Foreskin fibroblast (primary cell): ENCODE measurements at places on chromosomes 11 and 22.

GRCh38 chr11:1854949-1855885 lies 2.3 kb downstream of the LSP1 start:
- DNase-seq, result no peak

DNA sequence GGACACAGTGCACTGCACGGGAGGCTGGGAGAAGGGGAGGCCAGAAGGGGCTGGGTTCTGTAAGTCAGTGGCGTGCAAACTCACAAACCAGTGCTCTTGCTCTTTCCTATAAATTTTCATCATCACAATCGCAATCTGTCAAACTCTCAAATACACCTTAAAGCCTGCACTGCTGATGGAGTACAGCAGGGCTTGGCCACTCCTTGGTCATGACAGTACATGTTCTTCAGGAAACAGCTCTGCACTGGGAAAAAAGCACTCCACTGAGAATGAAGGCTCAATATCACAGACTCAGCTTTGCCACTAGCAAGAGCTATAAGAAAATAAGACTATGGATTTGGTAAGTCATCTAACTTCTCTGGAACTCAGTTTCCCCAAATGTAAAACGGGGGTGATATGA lies 111.0 kb downstream of the RBFOX2 start:
- DNase-seq, result no peak

GRCh38 chr11:67649634-67650510 lies 658 bp downstream of the ACY3 start:
- DNase-seq, result no peak

DNA sequence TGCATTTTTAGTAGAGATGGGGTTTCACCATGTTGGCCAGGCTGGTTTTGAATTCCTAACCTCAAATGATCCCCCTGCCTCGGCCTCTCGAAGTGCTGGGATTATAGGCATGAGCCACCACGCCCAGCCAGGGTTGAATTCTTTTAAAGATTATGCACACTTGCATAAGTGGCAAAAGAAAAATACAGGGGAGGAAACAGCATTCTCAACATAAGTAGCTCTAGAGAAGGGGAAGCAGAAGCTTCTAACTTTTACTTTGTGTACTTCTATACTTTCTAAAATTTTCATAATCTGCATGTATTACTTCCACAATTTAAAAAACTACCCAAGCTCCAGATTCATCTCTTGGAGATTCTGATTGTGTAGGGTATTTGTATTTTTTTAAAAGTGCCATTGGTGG lies 108.0 kb downstream of the SLC1A2 start:
- DNase-seq, result no peak

DNA sequence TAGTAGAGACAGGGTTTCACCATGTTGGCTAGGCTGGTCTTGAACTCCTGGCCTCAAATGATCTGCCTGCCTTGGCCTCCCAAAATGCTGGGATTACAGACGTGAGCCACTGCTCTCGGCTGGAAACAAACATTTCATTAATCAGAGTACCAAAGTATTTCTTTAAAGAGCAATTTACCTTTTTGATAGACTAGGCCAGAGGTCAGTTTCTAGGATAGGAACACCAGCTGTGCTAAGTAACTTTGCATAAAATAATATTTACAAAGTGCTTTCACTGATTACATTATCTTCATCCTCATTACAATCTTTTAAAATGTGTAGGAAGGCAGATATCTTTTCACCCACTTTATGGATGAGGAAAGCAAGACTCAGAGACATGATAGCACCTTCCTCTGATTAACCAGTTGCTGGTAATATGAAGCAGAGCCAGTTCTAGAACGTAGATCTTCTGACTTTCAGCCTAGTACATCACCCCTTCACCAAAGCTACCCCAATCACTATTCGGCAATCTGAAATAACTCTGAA lies 355.2 kb downstream of the SOX6 start:
- no peak for DNase-seq
